ENCODE measurements at places on chromosomes 5 and 9.
A peak's percentile ranks its signal among the peaks of the same experiment; 100 is the strongest.

- no peak for DNase-seq
These were observed 1.1 kb downstream of the CWC27 start for GRCh38 chr5:64769855-64770254.

DNA sequence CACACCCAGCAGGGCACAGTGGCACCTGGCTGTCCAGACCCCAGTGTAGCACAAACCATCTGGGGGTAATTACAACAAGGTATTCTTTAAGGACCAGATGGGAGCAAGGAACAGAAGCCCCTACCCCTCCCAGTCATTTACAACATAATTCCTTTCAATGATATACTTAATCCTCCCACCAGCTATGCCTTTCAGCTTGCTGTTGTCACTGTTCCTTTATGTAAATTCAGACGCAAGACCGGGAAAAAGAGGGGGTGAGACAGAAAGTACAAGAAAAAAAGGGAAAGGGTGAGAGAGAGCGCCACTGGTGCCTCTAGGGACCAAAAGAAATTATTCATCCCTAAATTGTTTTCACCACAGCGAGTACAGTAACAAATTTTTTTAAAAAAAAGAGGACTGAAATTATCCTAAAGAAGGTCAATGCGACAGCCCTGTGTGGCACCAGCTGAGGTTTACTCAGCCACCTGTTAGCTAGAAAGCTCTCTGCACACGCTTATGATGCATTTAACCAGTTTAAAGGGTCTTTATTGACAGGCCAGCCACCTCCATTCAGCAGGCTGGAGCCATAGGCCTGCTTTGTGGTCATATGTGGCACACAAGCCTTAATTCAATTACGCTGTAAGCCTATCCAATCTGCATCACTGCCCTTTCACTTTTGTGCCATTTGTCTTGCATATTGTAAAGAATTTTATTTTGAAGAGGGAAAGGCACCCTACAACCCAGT, 210.2 kb upstream of the ISL1 start:
- DNase-seq: no peak

GRCh38 chr9:105295986-105296385, 51.5 kb downstream of the SLC44A1 start:
- no peak for DNase-seq

DNA sequence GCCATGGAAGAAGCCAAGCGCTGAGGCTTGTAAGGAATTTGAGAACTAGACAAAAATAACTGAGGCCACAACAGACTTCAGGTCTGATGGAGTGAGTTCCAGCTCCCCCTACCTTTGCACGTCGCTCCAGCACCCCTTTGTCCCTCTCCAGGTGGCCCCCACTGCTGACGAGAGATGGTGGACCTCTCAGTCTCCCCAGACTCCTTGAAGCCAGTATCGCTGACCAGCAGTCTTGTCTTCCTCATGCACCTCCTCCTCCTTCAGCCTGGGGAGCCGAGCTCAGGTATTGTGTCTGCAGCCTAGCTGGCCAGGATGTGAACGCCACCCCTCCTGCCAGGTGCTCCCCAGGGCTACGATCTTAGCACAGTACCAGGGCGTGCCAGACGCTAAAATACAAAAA, 5.2 kb downstream of the BTNL9 start:
- DNase-seq: no peak

- no peak for DNase-seq
These were observed 562 bp downstream of the GSN start for GRCh38 chr9:121268598-121268850.

GRCh38 chr5:98424681-98425450, 348.6 kb upstream of the RGMB start:
- DNase-seq: no peak

GRCh38 chr9:73104921-73105320, 46.7 kb upstream of the ANXA1 start:
- DNase-seq: no peak

DNA sequence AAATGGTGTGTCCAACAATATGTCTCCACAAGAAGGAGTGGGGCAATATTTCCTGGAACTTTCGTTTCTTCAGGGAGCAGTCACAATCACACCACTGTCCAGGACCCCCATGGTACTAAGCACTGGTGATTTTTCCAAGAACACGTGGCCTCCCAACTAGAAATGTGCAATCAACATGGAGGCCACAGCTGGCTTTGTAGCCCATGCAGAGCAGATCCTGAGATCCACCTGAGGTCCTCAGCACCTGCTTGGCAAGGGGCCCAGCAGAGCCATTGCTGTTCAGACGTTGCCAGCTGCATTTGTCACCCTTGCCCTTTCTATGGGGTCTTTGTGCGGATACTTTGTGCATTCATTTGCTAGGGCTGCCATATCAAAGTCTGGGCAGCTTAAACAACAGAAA, 334.5 kb upstream of the IRX4 start:
- no peak for DNase-seq

DNA sequence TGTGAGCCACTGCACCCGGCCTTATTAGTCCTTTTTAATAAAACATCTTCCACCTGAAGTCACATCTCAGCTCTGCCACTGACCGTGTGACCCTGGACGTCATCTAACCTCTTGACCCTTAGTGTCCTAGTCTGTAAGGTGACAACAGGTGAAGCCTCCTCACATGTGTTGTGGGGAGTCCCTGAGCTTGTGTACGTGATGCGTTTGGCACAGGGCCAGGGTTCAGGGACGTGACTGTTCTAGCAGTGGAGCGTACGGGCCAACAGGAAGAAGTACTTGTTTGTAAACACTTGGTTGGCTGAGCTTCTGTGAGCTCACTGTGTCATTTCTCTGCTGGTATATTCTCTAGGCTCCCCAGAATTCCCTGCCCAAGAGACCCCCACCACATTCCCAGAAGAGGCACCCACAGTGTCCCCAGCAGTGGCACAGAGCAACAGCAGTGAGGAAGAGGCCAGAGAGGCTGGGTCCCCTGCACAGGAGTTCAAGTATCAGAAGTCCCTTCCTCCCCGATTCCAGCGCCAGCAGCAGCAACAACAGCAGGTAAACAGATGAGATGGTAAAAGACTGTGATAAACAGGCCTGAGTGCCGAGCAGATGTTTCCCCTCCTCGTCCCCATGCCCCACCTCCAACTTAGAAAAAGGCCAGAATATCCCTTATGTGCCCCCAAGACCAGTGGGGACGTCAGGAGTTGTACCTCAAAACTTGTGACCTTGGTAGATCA, 35.3 kb upstream of the POMT1 start:
- no peak for DNase-seq

DNA sequence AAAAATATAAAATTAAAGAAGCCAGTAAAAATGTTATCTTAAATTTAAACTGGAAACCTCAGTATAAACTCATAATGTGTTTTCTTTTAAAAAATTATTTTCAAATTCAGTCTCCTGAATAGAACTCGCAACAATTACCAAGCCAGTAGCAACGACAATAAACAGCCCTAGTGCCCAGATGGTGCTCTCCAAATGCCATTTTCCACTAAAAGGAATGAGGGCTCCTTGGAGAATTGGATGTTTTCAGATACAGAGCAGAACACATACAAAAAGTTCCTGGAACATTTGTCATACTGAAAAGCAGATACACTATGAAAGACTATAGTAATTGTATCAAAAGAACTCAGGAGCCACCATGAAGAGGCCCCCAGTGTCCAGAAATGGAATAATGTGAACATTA, 97.4 kb downstream of the TMC1 start:
- DNase-seq: no peak

- DNase-seq: no peak
These were observed 13.7 kb upstream of the ROR2 start for GRCh38 chr9:91963711-91964240.

DNA sequence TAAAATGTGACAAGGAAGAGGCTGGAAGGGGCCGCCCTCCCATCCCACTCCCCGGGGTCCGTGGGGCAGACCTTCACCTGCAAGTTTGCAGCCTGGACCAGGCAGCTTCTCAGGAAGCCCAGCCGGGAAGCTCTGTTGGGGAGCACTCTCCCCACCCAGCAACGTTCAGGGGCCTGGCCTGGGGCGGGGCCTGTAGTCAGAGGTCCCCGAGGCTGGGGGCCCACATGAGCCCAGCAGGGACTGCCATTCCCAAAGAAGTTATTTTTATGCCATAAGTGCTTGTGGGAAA, 32.7 kb upstream of the NOTCH1 start:
- no peak for DNase-seq

- no peak for DNase-seq
These were observed 96.8 kb downstream of the PHF2 start for GRCh38 chr9:93673021-93673838.

GRCh38 chr9:35650341-35651158, at the start of gene SIT1:
SIT1 (minus strand) TSS chr9:35650931; CDS start chr9:35650853, 78 bp downstream.
- no peak for DNase-seq

DNA sequence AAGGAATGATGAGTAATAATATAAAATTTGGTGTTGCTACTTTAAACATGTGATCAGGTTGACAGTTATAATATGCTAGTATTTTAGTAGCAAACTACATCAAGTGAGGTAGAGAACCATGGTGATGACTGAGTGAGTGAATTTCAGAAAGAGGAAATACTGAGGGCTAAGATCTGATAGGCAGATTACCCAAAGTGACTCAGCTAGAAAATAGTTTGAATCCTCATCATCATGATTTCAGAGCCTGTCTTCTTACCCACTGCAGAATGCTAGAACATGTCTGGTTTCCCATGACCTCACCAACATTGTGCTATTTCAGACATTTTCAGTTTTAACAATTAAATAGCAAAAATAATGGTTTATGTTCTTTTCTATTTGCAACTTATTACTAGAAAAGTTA, 602.1 kb downstream of the TAF11L14 start:
- no peak for DNase-seq

GRCh38 chr9:137064027-137064879, 6.1 kb downstream of the SAPCD2 start:
- peak; percentile 60 for DNase-seq

GRCh38 chr9:108543251-108543778, 312.5 kb downstream of the ACTL7B start:
- no peak for DNase-seq

DNA sequence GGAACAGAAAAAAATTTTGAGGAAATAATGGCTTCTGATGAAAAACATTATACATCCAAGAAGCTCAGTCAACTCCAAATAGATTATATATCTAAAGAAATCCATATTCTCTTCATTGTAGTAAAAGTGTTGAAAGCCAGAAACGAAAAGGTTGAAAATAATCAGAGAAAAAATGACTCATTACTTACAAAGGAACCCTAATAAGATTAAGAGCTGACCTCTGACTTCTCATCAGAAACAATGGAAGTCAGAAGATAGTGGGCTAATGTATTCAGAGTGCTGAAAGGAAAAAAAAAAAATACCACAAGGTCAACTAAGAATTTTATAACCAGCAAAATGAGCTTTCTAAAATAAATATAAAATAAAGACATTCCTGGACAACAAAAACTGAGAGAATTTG, 60.0 kb downstream of the HSD17B4 start:
- no peak for DNase-seq

- DNase-seq: no peak
These were observed 11.4 kb upstream of the DUSP1 start for GRCh38 chr5:172782169-172783039.

DNA sequence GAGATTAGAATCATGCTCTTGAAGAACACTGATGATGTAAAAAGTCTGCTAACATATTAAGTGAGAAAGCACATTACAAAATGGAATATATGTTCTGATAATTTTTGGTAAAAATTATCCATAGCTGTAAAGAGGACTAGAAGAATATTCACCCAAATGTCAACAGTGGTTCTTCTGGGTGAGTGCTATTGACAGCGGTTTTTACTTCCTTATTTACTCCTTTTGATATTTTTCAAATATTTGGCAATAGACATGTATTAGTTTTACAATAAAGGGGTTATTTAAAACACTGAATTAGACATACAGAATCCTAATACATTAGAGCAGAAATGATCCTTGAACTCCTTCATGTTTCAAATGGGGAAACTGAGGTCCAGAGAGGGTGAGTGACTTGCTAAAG, 26.9 kb upstream of the MEGF9 start:
- no peak for DNase-seq

- DNase-seq: no peak
These were observed 63.2 kb downstream of the SNX24 start for GRCh38 chr5:122908662-122909061.

DNA sequence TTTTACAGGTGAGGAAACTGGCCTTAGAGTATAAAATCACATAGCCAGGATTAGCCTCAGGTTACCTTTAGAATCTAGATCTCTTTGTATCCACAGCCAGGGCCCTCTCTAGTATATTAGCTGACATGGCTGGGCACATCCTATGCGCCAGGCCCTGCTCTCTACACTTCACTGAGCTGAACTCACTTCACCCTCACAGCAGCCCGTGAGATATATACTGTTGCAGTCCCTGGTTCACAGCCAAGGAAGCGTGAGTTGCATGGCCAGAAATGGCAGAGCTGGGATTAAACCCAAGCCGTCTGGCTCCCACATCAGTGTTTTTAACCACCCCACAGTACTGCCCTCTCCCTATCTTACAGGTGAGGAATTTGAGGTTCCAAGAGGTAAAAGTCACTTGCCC, 58.4 kb downstream of the DAB2IP start:
- DNase-seq: no peak

DNA sequence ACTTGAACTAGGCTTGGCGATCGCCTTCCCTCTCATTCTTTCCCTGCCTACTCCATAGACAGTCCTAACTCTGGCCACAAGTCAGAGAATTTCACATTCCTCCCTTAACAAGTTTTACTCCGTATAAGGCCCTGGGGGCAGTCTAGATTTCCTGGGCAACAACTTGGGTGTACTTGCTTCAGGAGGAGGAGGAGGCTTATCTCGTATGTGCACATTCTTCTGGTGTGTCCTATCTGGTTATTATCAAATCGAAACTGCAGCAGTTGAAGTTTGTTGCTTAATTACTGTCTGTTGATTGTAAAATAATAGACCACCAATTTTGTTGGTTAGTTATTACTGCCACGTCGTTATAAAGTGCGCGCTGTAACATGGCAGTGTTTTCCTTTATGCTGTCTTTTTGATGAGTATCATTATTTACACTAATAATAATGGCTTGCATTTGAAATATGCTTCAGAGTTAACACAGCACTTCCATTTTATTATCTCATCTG, 42.0 kb downstream of the PIP5K1B start:
- DNase-seq: no peak

DNA sequence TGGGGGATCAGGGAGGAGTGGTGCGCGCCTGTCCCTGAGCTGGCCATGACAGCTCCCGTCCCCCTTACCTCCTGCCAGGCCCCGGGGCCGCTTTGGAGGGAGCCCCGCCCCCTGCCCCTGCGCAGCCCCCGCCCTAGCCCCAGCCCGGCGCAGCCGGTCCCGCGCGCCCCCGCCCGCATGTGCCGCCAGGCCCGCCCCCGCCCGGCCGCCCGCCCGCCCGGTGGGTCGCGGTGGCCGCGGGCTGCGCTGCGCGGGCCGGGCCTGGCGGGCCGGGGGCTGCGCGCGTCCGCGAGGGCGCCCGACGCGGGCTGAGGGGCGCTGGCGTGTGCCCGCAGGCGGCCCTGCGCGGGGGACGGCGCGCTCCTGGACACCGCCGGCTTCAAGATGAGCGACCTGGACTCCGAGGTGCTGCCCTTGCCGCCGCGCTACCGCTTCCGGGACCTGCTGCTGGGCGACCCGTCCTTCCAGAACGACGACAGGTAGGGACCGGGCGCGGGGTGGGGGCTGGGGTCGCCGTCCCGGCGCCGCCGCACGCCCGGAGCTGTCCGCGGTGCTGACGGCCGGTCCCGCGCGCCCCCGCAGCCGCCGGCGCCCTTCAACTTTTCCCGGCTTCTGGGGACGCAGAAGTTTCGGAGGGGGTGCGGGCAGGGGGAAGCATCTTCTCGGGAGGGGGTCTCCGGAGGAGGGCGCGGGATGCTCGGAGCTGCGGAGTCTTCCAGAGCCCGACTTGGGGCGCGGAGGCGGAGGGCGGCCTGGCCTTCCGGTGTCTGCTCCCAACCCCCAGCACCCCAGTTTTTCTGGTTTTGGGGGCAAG, 12.5 kb downstream of the KCNT1 start:
- no peak for DNase-seq

Measured in stimulated activated CD4-positive, alpha-beta T cell treated with anti-CD3 and anti-CD28 coated beads, Interleukin-1b, Interleukin-23, amount 100 ng/mL, for 4 hours (primary cell).